ENCODE measurements at places on chromosomes 16 and 17.

- peaks cover 35% of the 10 kb centered on the region for H3K36me3 ChIP-seq
- no peaks in the 10 kb centered on the region for H3K4me1 ChIP-seq
Measured at GRCh38 chr16:16108759-16109158, 114.5 kb downstream of the ABCC6 start.

DNA sequence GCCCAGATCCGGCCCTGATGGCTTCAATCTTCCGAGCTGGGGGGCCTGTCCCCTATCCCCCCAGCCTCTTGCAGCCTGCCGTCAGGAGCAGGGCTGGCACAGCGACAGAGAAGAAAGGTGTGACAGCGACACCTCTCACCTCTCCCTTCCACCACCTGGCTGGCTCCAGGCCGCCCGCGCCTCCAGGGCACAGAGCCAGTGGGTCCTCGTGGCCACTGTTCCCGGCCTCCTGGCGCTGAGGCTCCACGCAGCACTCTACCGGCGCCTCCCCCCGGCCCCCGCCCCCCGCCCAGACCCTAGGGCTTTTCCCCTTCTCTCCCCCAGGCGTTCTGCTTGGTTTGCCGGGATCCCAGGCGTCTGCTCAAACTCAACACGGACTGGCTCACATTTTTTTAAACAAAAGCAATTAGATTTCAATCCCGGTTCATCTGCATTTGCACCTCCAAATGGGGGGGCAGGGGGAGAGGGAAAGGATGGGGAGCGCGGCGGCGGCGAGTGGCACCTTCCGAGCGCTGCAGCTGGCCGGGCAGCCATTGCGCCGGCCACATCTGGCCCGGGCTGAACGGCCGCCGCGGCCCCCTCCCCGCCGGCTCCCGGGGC lies 12.8 kb upstream of the CBX8 start:
- DNase-seq: no peak
- H3K27ac ChIP-seq: no peak overlapping the region
- peaks cover 43% of the 10 kb centered on the region for H3K4me1 ChIP-seq
- no peaks in the 10 kb centered on the region for H3K36me3 ChIP-seq

- no peaks in the 10 kb centered on the region for H3K36me3 ChIP-seq
- no peaks in the 10 kb centered on the region for H3K4me1 ChIP-seq
- H3K4me3 ChIP-seq: no peak overlapping the region
- H3K27ac ChIP-seq: no peak overlapping the region
- no peak for DNase-seq
Measured at GRCh38 chr17:20920815-20921199, 122.0 kb downstream of the USP22 start.

- H3K4me3 ChIP-seq: no peak overlapping the region
- no peaks in the 10 kb centered on the region for H3K4me1 ChIP-seq
- H3K27me3 ChIP-seq: peaks cover 12% of the 10 kb centered on the region
- no peaks in the 10 kb centered on the region for H3K36me3 ChIP-seq
- DNase-seq: peak; percentile 11
Measured at GRCh38 chr16:2194852-2195321, 1.5 kb downstream of the CASKIN1 start.
